Body of pancreas (tissue), 4 donors: ENCODE measurements at places on chromosomes 5 and 9.
A peak's percentile ranks its signal among the peaks of the same experiment; 100 is the strongest.

DNA sequence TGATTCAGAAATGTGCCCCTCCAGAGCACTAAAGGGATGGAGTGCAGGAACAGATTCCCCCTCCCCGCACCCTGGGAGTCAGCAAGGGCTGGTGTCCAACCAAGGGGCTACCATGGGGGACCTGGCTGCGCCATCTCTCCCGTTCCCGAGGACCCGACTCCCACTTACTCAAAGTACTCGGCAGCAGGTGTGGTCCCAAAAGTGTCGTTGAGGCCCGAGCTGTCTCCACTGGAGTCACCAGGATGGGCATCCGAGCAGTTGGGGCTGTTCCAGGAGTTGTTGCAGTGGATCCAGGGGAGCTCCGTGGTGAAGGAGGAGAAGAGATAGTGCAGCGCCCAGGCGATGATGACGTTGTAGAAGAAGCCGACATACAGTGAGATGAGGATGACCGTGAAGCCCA lies 12.9 kb downstream of the SLC6A3 start:
- DNase-seq: no peak

GRCh38 chr5:60803712-60804111 lies 40.4 kb downstream of the ELOVL7 start:
- no peak for DNase-seq

DNA sequence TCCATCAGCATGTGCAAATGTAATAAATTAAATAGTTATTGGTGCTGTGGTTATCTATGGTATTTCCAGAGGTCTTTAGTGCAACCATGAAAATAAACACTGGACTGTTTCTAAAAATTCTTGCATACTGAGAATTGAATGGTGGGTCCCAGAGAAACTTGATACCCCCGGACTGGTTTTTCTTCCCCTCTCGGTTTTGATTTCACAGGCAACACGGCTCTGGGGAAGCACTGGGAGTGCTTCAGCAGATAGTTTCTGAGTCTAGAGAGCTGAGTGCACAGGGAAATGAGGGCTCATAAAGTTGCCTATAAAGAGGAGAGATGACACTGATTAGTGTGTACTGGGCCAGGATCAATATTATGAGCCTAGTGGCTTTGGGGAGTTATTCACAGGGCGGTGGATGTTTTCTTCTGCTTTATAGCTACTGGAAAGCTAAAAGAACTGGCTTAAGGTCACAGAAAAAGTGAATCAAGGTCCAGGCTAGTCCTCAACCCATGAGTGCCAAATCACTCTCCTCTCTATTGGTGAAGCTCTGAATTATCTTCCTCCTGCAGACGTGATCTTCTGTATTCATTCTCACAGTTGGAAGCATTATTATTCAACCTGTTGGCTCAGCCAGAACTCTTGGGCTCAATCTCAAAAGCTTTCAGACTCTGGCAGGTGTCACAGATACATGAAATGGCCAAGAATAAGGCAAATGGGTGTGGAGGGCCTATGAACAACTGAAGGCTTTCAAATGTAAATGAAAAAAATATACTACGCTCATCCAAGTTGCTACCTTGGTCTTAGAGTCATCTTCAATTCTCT lies 170.2 kb upstream of the HMHB1 start:
- no peak for DNase-seq

GRCh38 chr9:4970970-4971641 lies 14.0 kb upstream of the JAK2 start:
- DNase-seq: no peak

DNA sequence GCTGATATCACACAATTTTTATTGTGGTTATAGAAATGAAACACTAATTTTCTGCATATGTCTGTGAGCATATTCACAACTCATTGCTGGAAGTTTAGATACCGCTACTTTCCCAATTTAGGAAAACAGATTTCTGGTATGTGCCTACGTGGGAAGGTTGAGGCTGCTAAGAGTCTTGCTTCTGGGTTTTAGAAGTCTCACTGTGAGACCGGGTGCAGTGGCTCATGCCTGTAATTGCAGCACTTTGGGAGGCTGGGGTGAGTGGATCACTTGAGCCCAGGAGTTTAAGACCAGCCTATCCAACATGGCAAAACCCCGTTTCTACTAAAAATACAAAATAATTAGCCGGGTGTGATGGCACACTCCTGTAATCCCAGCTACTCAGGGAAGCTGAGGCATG lies 39.6 kb downstream of the UBAP1 start:
- DNase-seq: no peak

DNA sequence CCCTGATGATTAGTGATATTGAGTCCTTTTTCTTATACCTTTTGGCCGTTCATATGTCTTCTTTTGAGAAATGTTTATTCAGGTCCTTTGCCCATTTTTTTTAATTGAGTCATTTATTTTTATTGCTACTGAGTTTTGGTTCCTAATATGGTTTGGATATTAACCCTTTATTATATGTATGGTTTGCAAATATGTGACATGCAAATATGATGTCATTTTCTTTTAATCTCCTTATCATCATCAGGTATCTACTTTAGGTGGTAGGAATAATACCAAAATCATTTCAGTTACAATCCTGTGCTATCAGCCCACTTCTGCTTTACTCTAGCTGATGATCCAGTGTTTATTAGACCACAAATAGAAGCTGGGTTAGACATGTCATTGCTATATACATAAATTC lies 102.3 kb upstream of the TRPC7 start:
- DNase-seq: no peak

GRCh38 chr5:995318-995717 lies 13.3 kb upstream of the NKD2 start:
- DNase-seq: peak; percentile 8

DNA sequence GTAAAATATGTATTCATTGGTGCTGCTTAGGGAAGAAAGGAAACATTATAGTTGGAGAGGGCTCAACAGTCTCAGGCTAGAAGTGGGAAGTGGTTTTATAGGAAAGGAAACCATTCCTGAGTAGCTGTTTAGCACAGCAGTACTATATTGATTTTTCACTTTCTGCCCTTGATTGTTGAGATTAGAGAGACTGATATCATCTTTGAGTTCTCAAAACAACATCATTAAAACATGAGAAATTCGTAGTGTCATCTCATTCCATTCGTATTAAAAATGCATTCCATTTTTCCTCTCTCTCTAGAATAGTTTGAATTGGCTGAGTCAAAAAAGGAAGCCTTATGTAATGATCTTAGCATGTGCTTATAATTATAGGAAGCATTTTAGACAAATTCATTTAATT lies 14.1 kb downstream of the POLR3G start:
- DNase-seq: no peak

- no peak for DNase-seq
Observed at GRCh38 chr5:33049842-33050241, 338.7 kb downstream of the NPR3 start.

DNA sequence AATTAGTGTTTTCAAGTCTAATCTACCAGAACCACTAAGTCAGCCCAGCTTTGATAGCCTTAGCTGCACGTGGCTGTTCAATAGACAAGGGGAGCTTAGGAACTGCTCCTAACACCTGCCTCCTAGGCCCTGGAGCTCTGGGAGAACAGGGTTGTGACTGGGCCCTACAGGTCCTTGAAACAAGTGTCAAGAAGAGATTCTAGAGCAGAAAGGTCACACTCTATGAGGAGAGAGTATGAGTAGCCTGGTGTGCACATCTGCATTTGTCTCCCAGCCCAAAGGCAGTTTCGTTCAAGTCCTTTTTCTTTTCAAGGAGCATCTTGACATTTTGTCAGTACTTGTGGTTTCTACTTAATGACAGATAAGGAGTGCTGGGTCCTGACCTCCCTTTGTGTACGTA lies 206.1 kb downstream of the PRELID2 start:
- DNase-seq: no peak

GRCh38 chr5:82570-82969 lies 9.4 kb upstream of the PLEKHG4B start:
- no peak for DNase-seq

DNA sequence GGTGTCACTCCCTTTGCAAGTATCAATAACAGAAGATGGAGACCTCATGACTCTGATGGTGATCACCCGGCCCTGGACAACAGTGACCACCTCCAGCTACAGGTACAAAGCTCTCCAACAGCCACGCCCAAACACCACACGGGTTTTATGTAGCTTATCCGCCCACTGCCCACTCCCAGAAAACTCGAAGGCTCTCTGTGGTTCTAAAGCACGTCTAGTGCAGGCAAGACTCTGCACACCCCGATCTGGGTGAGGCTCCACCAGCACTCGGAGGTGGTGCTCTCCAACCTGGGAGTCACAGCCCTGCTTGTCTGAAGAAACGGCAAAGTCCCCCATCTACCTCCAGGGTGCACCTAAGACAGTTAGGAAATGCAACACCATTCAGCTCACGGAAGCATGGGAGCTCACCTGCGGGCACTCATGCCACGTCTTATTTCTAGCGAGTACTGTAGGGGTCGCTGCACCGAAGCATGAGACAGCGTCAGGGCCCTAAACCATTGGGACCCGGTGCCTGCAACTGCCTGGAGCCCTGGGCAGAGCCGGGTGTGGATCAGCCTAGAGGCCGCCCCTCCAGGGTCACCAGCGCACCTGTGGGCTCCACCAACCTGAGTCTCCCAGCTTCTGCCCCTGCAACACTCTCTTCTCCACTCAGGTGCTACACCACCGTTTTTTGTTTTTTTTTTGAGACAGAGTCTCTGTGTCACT lies 58.1 kb upstream of the ZNF354A start:
- no peak for DNase-seq

- DNase-seq: no peak
Observed at GRCh38 chr9:113428062-113428615, 17.6 kb downstream of the C9orf43 start.

DNA sequence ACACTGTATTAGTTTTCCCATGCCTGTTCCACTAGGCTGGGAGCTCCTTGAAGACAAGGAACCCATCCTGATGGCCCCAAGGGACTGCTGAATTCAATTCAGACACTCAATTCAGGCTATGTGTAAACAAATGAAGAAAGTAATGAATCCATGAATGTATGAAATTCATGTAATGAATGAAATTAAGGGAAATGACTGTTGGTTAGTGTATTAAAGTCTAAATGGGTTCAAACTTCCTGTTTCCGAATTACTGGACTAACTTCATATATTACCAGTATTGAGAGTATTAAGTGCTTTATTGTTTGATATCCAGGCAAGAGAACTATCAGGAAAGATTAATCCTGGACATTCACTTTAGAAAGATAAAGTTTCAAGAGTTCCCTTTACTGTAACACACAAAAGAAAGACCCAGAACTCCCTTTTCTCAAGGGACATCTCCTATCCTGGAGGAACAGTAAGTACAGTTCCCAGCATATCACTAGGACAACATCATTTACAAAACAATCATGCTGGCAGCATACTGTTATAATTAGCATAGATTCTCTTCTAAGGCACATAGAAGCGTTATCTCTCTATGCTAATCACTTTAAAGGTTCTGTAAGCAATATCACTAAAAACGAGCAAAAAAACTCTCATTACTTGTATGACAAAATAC lies 28.5 kb upstream of the IFNK start:
- no peak for DNase-seq

DNA sequence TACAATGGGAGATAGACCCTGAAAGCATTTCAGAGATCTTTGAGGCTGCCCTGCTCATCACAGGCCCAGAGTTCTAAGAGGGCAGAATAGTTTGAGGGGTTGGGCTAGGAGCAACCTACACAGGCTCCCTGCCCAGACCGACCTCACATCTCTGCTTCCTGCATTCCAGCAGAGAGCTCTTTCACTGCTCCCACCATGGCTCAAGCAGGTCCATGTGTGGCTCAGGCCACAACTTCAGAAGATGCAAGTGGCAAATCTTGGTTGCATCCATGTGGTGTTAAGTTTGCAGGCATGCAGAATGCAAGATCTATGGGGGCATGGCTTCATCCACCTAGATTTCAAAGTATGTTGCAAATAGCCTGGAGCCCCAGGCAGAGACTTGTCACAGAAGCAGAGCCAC lies 39.0 kb downstream of the GDA start:
- no peak for DNase-seq

DNA sequence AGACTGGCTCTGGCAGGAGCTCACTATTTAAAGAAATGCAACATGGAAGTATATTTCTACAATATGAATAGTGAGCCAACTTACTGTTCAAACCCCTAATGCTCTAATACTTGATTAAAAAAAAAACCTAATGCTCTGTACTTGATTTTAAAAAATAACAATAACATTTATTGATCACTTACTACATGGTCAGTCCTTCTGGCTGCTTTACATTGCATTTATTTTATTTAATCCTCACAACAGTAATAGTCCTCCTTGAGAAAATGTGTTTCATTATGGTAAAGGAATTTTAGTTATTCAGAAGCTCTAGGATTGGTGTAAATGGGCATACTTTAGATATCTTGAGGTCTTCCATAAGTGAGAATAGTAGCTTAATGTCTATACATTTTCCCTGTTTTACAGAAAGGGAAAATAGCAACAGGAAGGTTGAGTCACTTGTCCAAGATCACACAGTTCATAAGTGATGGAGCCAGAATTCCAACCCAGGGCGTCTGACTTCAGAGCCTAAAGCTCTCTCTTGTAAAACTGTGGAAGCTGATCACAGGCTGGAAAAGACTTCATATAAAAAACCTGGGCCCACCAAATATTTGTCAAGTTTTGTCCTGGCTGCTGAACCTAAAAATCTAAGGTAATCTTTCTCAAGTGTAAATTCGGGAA lies 1.0 kb downstream of the STARD4 start:
- DNase-seq: no peak

- no peak for DNase-seq
Observed at GRCh38 chr5:10286162-10286861, 21.4 kb downstream of the CMBL start.

DNA sequence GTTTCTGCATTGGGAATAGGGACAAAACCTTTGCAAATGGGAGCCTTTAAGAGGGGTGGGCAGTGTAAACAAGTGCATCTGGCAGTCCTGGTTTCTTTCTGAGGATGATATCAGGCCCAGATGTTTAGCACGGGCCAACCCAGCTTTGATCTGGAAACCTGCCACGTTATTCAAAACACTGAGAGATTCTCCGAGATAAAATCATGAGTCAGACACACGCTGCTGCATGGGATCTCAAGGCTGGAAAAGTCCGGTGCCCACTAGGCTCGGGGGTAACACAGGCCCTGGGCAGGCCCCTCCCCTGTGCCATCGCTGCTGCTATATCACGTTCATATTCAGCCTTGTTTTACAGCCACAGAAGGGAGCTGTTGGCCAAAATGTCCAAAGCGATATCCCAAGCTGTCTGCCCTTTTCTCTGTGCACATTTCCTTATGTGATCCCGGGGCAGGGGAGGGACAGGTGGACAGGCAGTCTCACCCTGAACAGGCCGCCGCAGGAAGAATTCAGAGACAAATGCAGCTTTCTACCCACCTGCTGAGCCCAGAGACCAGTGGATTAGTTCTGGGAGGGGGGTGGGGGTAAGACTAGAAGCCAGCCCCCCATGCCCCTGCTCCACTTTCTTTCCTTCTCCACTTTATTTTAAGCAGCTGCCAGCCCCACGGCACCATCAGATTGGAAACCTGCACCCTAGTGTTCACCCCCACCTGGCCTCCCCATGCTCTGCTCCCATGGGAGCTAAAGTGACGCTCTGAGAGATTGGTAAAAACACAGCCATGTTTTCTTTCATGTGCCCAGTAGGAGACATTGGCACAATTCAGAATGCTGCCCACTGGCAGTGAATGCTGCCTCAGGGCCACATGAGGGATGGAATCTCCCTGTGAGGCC lies 63.1 kb downstream of the TMOD1 start:
- DNase-seq: peak; percentile 26
